Common myeloid progenitor, CD34-positive (primary cell): ENCODE measurements at places on chromosomes 2 and 18.

GRCh38 chr18:32576296-32576916 lies 105.7 kb upstream of the GAREM1 start:
- peak; percentile 44 for DNase-seq

- peak; percentile 72 for DNase-seq
These were observed 112.0 kb downstream of the QPCT start for GRCh38 chr2:37456479-37456878.

DNA sequence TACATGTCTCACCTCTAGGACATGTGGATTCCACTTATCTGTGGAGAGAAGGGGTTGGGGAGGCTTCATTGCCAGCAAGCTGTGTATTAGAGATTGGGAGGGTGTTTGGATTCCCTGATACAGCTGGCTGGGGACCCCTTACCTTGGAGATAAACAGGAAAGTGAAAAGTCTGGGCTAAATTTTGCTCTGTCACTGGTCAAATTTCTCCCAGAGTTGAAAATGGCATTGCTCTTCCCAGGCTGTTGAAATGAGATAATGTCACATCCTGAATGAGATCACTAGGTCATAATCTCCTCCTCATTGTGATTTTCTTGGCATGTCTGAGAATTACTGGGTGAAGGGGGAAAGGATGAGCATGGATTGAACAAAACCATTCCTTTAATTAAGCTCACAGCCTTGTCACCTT lies 265.0 kb upstream of the PARD3B start:
- no peak for DNase-seq

DNA sequence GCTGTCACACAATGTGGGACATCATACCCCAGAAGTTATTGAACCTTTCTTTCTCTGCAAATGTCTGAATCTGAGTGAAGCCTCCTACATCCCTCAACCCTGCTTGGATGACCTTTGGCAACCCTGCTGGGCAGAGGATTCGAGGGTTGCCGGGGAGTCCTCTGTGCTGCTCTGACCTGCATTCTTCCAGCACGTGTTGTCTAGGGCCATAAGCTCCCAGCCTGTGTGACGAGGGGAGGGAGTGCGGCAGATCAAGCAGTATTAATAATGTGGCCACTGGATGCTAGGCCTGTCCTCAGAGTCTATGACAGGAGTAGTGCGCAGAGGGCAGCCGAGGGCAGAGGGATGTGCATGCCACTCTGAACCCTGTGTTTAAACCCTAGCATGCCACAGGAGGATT lies 58.8 kb downstream of the RPL37A start:
- no peak for DNase-seq

DNA sequence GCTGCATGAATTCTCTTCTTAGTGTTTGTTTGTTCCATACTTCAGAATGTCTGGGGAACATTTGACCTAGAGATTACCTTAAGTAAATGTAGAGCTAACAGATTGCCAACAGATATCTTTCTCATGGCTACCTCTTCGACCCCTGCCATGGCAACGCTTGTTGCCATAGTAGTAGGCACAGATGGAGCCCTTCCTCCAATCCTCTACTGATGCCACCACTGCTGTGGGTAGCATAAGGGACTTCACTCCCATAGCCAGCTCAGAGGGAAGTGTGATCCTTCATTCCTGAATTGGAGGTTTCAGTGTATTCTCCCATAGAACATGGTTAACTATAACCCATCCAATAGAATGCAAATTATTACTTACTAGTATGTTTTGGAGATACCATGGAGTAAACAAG lies 543.6 kb upstream of the NRP2 start:
- DNase-seq = no peak

GRCh38 chr2:13193075-13193474 lies 476.3 kb downstream of the TRIB2 start:
- DNase-seq = no peak

- no peak for DNase-seq
These were observed 1710.2 kb upstream of the SLC39A10 start for GRCh38 chr2:193946806-193947205.

GRCh38 chr2:75108937-75109482 lies 90.3 kb downstream of the TACR1 start:
- DNase-seq = no peak

DNA sequence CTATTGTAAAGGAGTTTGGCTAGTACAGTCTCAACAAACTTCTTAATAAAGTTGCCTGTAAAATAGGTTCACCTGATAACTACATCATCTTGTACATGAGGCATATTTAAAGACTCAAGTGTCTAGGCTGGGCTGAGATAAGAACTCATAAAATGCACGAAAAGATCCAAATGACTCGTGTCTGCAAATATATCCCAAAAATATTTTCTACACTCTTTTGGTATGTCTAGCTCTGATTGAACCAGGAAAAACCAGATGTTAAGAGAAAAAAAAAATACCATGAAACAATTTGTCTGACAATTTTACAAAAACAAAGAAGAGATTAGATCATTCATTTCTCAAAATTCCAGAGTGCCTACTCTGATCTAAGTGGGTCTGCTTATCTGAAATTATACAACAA lies 166.9 kb upstream of the OSR1 start:
- DNase-seq = no peak

DNA sequence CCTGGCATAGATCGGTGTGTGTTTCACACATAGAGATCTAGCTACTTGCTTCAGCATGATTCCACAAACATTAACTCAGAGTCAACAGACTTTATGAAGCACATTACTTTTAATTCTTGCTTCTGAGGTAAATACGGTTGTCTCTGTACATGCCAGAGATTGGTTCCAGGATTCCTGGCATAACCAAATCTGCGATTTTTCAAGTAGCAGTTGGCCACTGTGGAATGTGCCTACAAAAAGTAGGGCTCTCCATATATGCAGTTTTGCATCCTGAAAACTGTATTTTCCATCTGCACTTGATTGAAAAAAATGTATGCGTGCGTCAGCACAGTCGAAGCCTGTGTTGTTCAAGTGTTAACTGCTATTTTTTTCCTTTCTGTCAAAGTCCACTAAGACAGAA lies 85.0 kb downstream of the ZAP70 start:
- no peak for DNase-seq

DNA sequence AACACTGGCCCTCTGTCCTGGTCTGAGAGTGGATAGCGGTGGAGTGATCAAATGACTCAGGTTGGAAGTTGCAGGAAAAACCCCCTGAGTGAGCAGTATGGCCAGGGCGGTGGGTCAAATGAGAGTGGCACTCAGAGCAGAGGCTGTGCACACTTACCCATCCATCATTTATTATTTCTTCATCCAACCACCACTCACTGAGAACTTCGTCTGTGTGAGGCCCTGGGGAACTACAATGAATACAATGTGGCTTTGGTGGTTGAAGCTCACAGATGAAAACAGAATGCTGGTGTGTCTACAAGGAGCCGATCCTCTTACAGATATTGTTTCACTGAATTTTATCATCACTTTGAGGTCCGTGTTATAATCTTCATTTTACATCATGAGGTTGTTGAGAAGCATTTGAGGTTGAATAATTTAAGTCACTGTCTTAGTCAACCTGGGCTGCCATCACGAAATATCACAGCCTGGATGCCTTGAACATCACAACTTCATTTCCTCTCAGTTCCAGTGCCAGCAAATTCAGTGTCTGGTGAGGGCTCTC lies 73.4 kb upstream of the ID2 start:
- peak; percentile 52 for DNase-seq

DNA sequence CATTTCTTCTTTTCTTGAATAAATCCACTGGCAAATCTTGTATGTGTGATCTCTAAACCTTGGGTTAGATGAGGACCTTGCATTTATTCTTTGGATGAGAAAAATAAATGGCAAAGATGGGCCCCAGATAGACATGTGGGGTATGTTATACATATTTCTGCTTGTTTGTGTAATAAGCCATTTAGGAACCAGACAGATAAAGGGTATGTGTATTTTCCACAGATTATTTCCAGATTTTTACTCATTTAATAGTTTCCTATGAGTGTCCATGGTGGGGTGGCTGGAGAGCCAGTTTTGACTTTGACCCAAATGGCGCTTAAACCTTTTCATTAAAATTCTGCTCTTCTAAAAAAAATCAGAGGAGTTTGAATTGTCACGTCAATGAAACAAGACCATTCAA lies 102.8 kb downstream of the MYCN start:
- no peak for DNase-seq

- DNase-seq = no peak
These were observed 97.3 kb downstream of the MMADHC start for GRCh38 chr2:149490296-149490695.

- DNase-seq = no peak
These were observed 573.7 kb downstream of the ARHGAP15 start for GRCh38 chr2:143702931-143703330.

DNA sequence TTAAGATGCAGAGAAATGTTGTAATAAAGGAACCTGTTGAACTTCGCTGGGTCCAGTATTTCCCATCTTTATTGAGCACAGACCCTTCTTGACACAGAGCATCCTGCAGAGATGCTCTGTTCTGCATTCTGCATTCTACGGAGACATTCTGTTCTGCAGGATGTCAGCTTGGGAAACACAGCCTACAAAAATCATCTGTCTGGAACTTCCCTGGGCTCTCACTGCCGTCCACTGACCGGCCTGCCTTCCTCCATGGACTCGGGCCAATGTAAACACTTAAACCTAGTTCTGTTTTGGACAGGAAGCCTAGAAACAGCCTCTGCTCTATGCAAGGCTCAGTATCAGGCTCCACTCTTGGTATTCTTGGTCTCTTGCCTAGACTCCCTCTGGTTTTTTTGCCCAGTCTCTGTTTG lies 90.0 kb upstream of the PPP1CB start:
- DNase-seq = no peak

- DNase-seq = no peak
These were observed 56.7 kb upstream of the GLI2 start for GRCh38 chr2:120678926-120679325.

DNA sequence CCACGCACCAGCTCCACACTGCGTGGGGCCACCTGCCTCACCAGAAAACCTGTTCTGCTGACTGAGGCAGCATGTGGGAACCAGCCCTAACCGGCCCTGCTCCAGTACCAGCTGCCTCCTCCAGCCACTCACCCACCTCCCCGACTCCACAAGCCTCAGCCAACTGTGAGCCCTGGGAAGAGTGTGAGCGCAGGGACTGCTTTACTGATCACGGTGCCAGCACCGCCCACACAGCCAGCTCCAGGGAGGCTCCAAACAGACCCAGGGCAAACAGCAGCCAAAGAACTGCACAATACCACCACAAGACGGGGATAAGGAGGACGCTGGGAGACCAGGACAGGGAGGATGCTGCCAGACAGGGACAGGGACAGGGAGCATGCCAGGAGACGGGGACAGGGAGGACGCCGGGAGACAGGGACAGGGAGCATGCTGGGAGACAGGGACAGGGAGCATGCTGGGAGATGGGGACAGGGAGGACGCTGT lies 28.4 kb downstream of the EIPR1 start:
- DNase-seq = no peak

DNA sequence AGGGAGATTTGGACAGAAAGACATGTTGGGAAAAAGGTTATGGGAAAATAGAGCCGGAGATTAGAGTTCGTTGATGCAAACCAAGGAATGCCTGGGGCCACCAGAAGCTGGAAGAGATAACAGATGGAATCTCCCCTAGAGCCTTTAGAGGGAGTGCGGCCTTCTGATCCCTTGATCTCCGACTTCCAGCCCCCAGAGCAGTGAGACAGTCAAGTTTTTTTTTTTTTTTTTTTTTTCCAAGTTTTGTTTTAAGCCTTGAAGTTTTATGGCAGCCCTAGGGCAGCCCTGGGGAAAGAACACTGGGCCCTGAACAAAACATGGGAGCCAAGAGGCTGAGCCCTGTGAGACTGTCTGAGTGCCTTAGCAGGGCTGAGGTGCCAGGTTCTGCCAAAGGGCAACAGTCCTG lies 6.5 kb downstream of the DGKD start:
- DNase-seq = no peak

DNA sequence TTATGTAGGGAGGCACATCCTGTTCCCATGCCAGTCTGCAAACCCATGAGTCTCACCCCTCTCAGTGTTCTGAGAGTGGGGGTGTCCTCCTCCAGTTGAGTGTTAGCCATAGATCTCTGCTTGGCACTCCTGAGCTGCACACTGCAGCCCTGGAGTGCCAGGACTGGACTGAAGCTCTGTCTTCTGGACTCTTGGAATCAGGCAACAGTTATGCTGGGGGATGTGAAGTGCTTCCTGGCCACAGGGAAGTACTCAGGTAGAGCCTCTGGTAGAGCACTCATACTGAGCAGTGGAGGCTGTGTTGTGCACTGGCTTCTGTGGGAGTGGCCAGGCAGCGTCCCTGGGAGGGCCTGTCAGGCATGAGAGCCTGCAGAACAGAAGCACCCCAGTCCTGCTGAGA lies 43.0 kb downstream of the SERPINB7 start:
- no peak for DNase-seq

DNA sequence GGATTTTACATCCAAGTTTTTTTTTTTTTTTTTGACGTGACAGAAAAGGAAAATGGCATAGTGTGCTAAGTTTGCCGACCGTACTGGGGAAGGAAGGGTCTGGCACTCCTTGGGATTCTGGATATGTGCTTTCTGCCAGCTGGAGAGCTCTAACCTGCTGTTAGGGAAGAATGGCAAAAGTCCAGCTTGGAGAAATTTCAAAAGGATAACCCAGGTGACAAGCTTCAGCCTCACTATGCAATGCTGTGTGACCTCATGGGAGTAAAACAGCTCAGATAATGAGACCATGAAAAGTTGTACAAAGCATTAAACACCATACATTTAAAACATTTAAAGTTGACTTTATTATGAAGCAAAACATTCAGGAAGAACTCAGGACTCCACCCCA lies 10.3 kb upstream of the GPR45 start:
- no peak for DNase-seq

DNA sequence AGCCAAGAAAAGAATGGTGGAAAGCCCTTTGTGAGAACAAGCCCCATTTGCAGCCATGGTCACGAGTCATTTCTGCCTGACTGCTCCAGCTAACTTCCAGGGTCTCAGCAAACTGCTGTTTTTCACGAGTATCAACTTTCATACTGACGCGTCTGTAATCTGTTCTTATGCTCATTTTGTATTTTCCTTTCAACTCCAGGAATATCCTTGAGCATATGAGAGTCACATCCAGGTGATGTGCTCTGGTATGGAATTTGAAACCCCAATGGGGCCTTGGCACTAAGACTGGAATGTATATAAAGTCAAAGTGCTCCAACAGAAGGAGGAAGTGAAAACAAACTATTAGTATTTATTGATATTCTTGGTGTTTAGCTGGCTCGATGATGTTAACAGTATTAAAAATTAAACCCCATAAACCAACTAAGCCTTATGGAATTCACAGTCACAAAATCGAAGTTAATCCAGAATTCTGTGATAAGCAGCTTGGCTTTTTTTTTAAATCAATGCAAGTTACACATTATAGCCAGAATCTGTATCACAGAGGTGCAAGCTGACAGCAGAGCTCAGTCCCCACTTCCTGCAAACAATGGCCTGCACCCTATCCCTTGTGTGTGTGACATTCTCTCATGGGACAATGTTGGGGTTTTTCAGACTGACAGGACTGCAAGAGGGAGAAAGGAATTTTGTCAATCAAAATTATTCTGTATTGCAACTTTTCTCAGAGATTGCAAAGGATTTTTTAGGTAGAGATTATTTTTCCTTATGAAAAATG lies 26.1 kb downstream of the SLC14A1 start:
- no peak for DNase-seq
